Lung (tissue), 17 donors: ENCODE measurements at places on chromosomes 6 and 20. TPM values are rescaled to one million over a fixed set of nuclear protein-coding genes. Genes with fewer than 3 reads are reported as not detected.

The ESR1 gene
- 1.3 TPM for total RNA-seq

The PGC gene
- 19.2 TPM for total RNA-seq

The HCK gene
- 28.1 TPM for total RNA-seq

The PXMP4 gene
- total RNA-seq = 28.9 TPM

The TCP11 gene
- 0.67 TPM for total RNA-seq

The SNX9 gene
- total RNA-seq = 35.0 TPM

The C20orf141 gene
- not detected for total RNA-seq

The CFAP206 gene
- total RNA-seq = 10.9 TPM

The NNAT gene
- 14.6 TPM for total RNA-seq

The POM121L2 gene
- not detected for total RNA-seq

The AGPAT4 gene
- total RNA-seq = 32.8 TPM

The SMLR1 gene
- not detected for total RNA-seq

The NT5E gene
- 13.9 TPM for total RNA-seq

The LY6G6C gene
- total RNA-seq = not detected

The PSMA7 gene
- 289 TPM for total RNA-seq

The CDH22 gene
- 0.25 TPM for total RNA-seq

The CDSN gene
- not detected for total RNA-seq

The TPD52L1 gene
- total RNA-seq = 43.5 TPM

The FOXF2 gene
- 17.2 TPM for total RNA-seq

The RSPO4 gene
- 1.00 TPM for total RNA-seq

The HECA gene
- 27.7 TPM for total RNA-seq

The RWDD2A gene
- total RNA-seq = 3.6 TPM

The PRR18 gene
- 2.9 TPM for total RNA-seq

The SAMD3 gene
- total RNA-seq = 5.9 TPM

The BEND6 gene
- total RNA-seq = 0.63 TPM

The SNAP91 gene
- not detected for total RNA-seq

The RHAG gene
- 0.31 TPM for total RNA-seq

The ANGPT4 gene
- 0.67 TPM for total RNA-seq

The VARS1 gene
- total RNA-seq = 95.4 TPM

The NRN1 gene
- total RNA-seq = 10.8 TPM

The WFDC5 gene
- not detected for total RNA-seq

The OTOR gene
- not detected for total RNA-seq

The MPIG6B gene
- 0.64 TPM for total RNA-seq

The UBE2C gene
- total RNA-seq = 2.5 TPM

The CEBPB gene
- 54.6 TPM for total RNA-seq

The OR2H1 gene
- total RNA-seq = not detected

The BYSL gene
- total RNA-seq = 9.9 TPM

The ZNF133 gene
- 10.5 TPM for total RNA-seq

The DUSP22 gene
- total RNA-seq = 38.9 TPM

The SLC2A10 gene
- total RNA-seq = 16.1 TPM

The TREM1 gene
- total RNA-seq = 17.4 TPM

The MAD2L1BP gene
- 19.5 TPM for total RNA-seq

The SNAP25 gene
- 0.95 TPM for total RNA-seq

The GSTA2 gene
- total RNA-seq = 2.7 TPM

The CPNE5 gene
- total RNA-seq = 5.2 TPM

The ZBTB12 gene
- total RNA-seq = 6.4 TPM

The L3MBTL1 gene
- total RNA-seq = 8.8 TPM

The HNF4A gene
- total RNA-seq = 1.3 TPM
